D721Med (cell line): ENCODE measurements at places on chromosomes 3 and 15.

- DNase-seq: no peak
These were observed 297.3 kb upstream of the PROK2 start for GRCh38 chr3:72082186-72082715.

DNA sequence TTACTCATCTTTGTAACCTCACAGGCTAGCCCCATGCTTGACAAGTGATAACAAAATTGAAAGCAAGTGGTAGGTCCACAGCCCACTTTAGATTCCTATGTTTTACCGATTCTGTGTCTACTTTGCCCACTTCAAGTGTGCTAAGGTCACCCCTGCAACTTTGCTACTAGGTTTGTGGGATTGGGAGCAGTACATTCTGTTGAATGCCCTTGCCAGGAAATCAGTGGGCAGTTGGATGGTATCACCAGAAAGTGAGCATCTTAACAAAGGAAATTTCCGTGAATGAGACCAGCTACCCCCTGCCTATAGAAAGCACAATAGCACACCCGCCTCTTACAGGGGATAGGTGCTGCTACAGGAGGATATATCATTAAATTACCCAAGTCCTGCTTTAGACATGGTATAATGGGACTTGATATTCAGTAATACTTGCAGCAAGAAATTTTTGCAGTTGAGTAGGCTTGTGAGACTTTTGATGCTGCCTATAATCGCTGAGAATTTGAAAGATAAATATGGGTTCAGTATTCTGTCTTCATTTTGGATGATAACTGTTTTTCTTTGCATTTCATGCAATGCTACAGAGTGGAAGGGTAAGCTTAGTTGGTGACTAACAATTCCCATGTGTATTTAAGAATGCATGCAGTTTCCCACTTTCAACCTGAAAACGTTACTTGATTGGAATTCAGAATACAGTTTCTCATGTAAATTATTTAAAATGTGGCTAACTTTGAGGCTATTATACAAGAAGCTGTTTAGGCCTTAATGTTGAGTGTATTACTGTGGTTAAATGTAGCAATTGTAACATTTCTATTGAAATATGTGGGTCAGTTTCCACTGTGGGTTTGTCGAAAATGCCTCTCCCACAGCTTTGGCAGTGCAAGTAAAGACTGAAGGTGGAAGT, 9.5 kb downstream of the EBLN2 start:
- no peak for DNase-seq

- DNase-seq: no peak
These were observed 160.2 kb downstream of the XXYLT1 start for GRCh38 chr3:195110647-195111318.

- no peak for DNase-seq
These were observed 464.7 kb downstream of the PDCD6IP start for GRCh38 chr3:34263101-34263621.

GRCh38 chr3:141294301-141294700, 62.7 kb downstream of the PXYLP1 start:
- no peak for DNase-seq

GRCh38 chr3:151724576-151725562, 8.9 kb upstream of the AADACL2 start:
- DNase-seq: no peak

- no peak for DNase-seq
These were observed 1.7 kb downstream of the CLDN11 start for GRCh38 chr3:170420307-170420821.

DNA sequence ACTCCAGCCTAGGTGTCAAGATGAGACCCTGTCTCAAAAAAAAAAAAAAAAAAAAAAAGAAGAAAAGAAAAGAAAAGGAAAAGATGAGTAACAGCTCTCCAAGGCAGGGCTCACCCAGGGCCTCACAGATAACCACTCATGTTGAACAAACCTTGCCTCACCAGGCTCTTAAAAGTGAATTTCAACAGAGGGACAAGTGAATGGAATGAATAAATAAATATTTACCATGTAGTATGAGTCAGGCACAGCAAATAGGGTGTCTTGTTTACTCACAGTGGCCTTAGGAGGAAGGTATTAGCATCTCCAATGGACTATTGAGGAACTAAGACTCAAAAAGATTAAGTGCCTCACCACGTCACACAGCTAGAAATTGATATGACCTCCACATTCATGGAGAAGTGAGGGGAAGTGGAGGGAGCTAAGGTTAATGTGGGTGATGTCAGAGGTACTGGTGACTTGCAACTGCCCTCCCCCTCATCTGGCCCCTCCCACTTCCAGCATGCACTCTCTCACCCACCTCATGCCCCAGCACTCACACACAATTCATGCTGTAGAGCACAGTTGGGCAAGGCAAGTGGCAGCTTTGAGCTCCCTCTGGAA, 255.5 kb downstream of the UACA start:
- DNase-seq: no peak

DNA sequence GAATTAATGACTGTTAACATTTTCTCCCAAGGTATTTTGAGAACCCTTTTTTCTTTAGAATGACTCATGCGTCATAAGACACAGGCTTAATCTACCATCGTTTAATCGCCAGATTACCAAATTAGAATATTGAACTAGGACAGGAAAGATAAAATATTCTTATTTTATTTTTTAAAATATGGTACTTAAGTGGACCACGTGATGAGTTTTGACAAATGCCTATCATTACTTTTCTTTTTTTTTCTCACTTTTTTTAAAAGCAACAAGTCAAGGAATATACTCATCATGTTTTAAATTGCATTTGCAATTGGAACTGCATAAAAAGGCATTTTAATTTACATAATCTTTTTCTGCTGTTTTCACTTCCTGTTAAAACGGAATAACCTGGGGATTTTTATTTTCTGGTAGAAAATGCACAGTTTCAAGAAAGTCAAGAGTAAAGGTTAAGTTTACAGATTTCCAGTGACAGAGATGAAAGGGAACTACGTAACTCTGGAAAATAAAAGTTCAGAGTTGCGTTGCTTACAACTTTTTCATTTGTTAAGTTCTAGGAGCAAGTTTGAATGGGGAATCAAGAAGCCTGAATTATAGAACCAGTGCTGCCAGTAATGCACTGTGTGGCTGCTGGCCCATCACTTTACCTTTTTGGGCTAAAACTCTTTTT, 23.6 kb downstream of the SIAH2 start:
- DNase-seq: no peak

- no peak for DNase-seq
These were observed 16.4 kb downstream of the SRPRB start for GRCh38 chr3:133821767-133822638.

GRCh38 chr3:126274735-126275619, 82.2 kb downstream of the KLF15 start:
- no peak for DNase-seq

GRCh38 chr3:173510565-173510964, 113.0 kb downstream of the NLGN1 start:
- no peak for DNase-seq

DNA sequence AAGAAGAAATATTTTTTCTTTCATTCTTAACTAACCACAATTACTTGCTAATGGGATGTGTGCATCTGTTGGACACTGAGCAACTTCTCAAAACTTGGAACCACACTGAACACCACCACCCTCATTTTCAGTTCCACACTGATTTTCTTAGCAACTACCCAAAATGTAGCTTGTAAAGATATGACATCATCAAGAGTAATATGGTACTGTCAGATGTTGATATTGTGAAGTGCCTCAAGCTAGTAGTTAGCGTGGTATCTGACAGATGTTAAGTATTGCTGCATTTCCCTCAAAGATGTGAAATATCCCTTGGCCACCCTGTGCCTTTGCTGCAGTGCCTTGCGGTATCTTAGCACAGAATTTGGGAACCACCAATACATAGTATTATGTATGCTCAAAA, 9.3 kb downstream of the RFTN1 start:
- no peak for DNase-seq

DNA sequence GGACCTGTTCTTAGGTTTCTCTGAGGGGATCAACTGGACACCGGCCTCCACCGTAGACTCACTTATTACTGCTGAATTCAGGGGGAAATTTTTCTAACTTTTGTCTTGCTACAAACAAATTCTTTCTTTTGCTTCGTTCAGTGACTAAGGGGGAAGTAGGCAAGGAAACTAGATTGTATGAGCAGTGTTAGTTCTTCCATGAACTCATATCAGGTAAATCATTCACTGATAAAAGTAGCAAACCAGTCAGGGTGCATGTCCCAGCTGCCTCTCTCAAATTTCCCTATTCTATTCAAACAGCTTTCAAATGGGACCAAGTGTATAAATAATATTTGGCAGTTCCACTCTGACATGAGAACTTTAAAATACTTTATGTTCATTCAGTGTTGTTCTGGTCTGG, 7.3 kb upstream of the CCDC13 start:
- no peak for DNase-seq

- no peak for DNase-seq
These were observed 5.3 kb upstream of the BCL6 start for GRCh38 chr3:187750513-187751123.

DNA sequence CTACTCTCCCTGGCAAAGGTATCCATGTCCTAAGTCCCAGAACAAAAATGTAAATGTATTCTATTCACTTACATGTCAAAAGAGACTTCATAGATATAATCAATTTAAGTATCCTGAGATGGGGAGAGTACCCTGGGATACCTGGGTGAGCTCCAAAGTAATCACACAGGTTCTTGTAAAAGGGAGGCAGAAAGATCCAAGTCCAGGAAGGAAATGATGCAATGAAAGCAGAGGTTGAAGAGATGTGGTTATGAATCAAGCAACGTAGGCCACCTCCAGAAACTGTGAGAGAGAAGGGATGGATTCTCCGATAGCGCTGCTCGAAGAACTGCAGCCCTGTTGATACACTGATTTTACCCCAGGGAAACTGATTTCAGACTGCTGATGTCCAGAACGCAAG, 93.9 kb upstream of the VGLL3 start:
- DNase-seq: no peak

DNA sequence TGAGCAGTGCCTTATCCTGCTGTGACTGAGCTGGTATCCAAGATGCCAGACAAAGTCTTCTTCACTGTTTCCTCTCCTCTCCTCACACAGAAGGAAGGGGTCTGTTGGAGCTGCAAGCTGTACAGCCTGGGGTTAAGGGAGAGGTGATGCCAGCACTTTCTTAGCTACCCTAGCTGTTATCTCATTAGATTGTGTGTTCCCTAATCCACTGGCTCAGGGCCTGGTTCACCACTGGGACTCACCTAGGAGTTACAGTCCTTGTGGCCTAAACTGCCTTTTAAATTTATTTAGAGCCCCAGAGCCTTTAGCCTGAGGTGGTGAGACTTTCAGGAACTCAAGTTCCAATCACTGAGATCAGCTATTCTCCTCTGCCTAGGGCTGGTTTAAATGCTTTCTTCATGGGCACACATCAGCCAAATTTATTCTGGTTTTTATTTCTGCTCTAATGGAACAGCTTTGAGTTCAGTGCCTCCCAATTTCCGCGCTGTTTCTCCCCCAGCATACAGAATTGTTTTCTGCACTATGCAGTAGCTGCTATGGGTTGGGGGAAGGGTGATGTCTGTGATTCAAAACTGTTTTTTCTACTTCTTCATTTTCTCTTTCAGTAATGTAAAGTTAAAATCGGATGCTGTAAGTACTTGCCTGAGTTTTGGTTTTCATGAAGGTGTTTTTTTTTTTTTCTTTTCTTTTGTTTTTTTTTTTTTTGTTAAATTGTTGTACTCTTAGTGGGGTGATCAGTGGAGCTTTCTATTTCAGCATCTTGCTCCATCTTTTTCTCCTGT, 198.8 kb downstream of the DOCK3 start:
- DNase-seq: no peak

GRCh38 chr3:167913219-167913835, 177.8 kb downstream of the SERPINI1 start:
- no peak for DNase-seq

DNA sequence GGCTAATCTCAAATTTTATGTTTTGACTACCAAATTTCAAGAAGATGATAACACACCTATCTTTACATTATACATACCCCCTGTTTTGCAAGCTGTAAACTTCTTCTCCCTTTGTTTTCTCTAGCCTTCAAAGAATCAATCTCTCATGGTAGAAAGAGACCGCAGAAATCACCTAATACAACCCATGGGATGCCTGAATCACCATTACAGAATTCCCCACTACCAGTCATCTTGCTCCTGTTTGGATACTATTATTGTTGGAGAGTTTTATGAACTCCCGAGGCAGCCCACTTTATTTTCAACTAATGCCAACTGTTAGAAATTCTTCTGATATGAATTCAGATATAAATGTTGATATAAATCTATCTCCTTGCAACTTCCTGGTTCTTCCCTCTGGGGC, 110.9 kb downstream of the FRMD5 start:
- no peak for DNase-seq

GRCh38 chr3:8739757-8740504, 6.3 kb downstream of the CAV3 start:
- DNase-seq: no peak

GRCh38 chr3:37500518-37500917, 326.1 kb upstream of the LRRFIP2 start:
- DNase-seq: no peak

DNA sequence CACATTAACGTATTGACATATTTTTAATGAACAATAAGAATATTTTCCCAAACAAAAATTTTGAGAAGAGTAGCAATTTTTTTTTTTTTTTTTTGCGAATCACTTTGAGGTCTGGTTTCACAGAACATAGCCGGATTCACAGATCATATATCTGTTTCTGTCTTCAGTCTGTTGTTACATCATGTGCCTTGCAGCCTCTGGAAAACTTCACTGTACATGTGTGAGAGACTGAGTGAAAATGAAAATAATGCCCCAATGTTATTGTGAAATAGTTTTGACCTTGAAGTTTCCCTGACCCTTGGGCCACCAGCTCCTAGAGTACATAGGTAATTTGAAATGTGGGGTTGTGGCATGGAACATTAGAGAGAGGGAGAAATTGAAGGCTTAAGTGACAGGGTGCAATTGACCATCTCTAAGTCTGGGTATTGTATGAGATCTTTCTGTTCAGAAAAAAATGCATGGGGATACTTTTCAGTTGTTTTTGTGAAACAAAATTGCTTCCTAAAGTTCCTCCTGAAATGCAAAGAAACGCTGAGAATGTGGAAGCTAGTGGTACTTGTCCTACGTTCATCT, 14.0 kb downstream of the ITPR1 start:
- no peak for DNase-seq

DNA sequence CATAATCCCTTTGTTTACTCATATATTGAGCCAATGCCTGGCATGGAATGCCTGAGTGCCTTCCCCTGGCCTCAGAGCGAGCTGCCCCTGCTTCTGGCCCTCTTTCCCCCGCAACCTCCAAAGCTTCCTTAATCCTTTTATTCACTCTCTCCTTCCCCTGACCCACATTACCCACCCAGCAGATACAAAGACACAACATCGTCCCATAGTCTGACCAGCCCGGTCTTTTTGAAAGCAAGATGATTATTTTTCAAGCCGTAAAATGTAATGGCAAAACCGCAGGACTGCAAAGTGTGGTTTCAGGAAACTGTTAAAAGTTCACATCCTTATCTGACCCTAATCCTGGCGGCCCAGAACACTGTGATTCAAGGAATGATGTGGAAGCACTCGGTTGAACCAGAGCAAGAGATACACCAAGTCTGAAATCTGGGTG, 78.4 kb upstream of the LRTM1 start:
- no peak for DNase-seq
